Stimulated activated naive B cell treated with anti-CD40 and anti-IgM and Interleukin-4, amounts not matched to agents 10 μg/mL and 1 μg/mL and 100 μg/mL, for 72 hours (primary cell): ENCODE measurements at places on chromosomes 7 and 10.

- DNase-seq, result no peak
Measured at GRCh38 chr10:8058274-8059111, 4.0 kb downstream of the GATA3 start.

GRCh38 chr7:81081616-81082015 is 162.8 kb upstream of the SEMA3C start:
- DNase-seq, result no peak

DNA sequence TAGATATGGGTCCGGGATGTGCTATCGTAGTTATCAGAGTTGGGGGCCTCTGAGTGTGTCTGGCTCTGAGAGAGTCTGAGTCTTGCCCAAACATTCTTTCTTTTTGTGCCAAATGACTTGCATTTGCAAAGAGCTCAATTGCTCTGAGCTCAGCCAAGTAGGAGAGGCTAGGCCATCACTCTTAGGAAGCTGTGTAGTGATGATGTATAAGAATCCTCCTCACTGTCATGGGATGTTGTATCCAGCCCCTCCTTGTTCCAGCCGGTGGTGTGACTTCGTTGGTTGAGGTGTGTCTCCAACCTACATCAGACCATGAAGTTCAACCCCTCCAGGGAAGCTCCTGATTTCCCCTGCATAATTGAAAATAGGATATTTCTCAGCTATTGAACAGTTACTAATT is 97.5 kb upstream of the NPS start:
- no peak for DNase-seq

- DNase-seq, result no peak
Measured at GRCh38 chr10:5633166-5633749, 33.1 kb downstream of the ASB13 start.

- DNase-seq, result peak; percentile 1
Measured at GRCh38 chr7:3995187-3995586, 686.9 kb upstream of the FOXK1 start.

GRCh38 chr7:7475601-7476000 is 60.1 kb downstream of the COL28A1 start:
- no peak for DNase-seq

DNA sequence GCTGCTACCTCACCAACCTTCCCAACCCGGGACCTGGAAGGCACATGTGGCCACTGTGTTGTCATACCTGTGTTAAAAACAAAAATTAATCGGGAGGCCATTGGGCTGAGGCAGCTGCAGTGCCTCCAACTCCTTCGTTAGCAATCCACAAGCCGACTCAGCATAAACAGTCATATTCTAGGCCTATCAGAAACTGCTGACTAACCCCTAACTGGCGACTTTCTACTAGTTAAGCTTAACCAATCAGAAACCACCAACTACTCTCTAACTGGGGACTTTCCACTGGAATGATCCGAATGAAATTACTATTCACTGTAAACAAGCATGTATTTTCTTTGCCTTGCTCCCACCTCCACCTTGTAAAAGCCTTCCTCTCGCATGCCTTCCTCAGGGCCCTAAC is 14.1 kb upstream of the TMEM72 start:
- no peak for DNase-seq

DNA sequence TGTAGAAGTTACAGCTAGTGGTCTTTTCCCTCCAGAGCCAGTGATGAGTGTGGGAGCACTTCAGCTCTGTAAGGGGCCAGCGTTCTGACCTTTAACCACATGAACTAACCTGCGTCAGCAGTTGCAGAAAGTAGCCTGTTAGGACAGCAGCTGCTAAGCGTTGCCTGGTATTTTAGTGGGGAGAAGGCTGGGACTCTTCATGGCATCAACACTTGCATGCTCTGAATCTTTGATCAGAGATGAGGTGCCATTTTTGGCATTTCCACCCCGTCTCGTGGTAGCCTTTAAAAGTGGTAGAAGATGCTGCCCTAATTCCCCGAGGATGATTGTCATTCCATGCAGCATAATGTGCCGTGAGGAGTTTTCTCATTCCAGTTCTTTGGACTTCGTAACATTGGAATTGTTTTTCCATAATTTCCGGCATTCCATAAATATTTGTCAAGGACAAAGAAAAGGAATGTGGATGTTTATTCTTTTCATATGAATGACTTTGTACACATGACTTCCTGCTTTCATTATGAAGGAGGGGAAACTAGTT is 92.2 kb downstream of the AVL9 start:
- no peak for DNase-seq

DNA sequence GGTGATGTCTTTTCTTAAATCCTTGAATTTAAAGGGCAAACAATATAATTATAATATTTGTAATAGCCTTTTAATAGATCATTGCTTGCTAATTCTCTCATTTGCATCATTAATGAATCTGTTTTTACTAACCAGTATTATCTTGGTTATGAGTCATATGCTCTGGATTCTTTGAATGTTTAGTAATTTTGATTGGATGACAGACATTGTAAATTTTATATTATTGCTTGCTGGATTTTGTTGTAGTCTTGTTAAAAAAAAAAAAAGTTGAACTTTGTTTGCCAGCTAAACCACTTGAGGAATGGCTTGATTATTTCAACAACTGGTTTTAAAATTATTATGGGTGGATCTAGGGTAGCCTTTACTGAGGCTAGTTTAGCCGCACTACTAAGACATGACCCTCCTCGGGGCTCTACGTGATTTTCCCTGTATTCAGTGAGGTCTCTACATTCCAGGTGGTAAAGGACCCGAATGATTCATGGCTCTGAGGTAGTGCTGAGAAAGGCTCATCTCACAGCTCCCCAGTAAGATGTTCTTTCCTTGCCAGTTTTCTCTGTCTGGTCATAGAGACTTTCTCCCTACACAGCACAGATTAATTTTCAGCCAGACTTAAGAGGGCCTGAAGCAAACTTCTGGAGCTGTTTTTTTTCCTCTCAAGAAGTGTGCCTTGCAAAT is 8.5 kb downstream of the C10orf90 start:
- no peak for DNase-seq

DNA sequence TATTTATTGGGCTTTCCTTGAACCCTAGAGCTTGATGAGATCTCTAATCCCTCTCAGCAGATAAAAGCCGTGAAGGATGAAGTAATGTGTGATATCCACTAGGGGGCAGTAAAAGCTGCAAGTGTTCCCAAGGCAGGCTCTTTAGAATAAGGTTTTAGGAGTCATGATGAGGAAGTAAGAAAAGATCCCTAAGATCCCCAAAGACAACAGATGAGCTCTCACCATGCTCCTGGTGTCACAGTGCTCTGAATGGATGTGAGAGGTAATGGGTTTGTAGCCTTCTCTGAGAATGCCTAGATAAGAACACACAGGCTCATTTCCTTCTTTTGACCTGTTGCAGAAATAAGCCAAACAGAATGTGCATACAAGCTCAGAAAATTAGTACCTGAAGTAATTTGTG is 70.4 kb upstream of the ITPRID1 start:
- DNase-seq, result no peak

- no peak for DNase-seq
Measured at GRCh38 chr10:78782441-78782840, 286.3 kb upstream of the ZMIZ1 start.
